ENCODE measurements at places on chromosomes 4 and X.

DNA sequence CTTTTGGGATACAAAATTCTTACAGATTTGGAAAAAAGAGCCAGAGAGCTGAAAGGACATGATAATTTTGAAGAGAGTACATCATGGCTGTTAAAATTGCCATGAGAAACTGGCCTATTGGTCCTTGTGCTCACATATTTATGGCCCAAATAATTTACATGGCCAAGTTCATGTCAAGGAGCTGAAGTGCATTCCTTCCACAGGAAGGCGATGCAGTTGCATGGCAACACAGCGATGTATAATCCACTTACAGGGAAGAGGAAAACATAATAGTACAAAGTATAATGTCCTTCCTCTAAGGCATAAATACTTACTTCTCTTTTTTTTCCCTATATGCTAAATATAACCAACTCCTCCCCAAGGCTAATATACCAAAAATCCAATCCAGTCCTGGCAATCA lies 914.5 kb upstream of the AGA start:
- DNase-seq = no peak

- DNase-seq = no peak
Measured at GRCh38 chr4:54227256-54228055, 1.6 kb upstream of the PDGFRA start.

GRCh38 chr4:165328708-165329107 lies 1.2 kb downstream of the MSMO1 start:
- no peak for DNase-seq

DNA sequence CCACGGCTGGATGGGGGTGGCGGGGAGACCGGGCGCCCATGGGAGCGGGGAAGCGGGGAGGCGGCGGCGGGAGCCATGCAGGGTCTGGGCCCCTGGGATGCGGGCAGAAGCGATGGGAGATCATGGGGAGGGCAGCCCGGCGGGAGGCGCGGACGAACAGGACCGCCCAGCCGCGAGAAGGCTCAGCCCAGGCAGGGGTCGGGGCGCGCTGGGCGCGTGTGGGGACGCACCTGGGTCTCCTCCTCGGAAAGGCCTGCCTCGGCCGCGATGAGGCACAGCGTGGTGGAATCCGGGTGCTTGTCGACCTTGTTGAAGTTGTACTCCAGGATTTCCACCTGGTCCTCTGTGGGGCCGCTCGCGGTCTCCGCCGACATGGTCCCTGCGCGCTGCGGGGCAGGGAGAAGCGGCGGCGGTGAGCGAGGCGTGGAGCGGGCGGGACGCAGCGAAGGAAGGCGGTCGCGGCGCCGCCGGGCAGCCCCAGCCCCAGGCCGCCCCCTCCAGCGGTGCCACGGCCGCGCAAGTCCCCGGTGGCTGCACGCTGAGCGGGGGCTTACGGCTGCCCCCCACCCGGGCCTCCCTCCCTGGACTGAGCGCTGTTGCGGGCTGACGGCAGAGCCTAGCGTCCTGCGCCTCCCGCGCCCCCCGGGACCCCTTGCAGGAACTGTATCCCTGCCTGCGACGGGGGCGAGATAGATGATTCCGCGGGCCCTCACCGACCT lies 25.3 kb downstream of the HOPX start:
- DNase-seq = no peak

DNA sequence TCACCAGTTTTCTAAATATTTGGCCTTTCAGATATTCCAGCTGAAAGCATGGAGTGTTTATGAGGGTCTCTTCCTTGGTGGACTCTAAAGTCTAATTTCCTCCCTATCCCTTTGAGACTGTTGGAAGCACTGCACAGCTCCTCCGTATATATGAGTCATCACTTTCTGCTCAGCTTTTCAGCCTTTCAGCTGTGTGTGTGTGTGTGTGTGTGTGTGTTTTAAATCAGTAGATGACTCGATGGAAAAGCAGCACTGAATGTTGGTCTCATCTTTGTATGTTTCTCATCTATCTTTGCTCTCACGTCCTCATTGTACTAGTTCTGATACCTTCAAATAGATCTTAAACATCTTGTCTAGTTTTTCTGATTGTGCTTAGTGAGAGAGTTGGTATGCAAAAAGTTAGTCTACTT lies 81.6 kb downstream of the ZFX start:
- no peak for DNase-seq

- no peak for DNase-seq
Measured at GRCh38 chr4:3066836-3067400, 7.4 kb downstream of the HTT-AS start.

- no peak for DNase-seq
Measured at GRCh38 chr4:7270121-7270520, 77.8 kb downstream of the SORCS2 start.

- DNase-seq = no peak
Measured at GRCh38 chr4:151540728-151541388, 131.9 kb downstream of the FHIP1A start.

- no peak for DNase-seq
Measured at GRCh38 chr4:145709336-145709735, 29.4 kb downstream of the C4orf51 start.
